ENCODE measurements at places on chromosomes 7 and 10.
A peak's percentile ranks its signal among the peaks of the same experiment; 100 is the strongest.

GRCh38 chr7:1322240-1323110 is 89.8 kb downstream of the UNCX start:
- no peak for DNase-seq

GRCh38 chr7:46173476-46174195 is 252.6 kb upstream of the IGFBP3 start:
- no peak for DNase-seq

- no peak for DNase-seq
These were observed 16.3 kb downstream of the LIPA start for GRCh38 chr10:89235073-89235798.

GRCh38 chr10:83222300-83222699 is 917.0 kb upstream of the GHITM start:
- DNase-seq, result no peak

GRCh38 chr7:43758822-43759683 is 573 bp downstream of the BLVRA start:
- DNase-seq, result peak; percentile 25

DNA sequence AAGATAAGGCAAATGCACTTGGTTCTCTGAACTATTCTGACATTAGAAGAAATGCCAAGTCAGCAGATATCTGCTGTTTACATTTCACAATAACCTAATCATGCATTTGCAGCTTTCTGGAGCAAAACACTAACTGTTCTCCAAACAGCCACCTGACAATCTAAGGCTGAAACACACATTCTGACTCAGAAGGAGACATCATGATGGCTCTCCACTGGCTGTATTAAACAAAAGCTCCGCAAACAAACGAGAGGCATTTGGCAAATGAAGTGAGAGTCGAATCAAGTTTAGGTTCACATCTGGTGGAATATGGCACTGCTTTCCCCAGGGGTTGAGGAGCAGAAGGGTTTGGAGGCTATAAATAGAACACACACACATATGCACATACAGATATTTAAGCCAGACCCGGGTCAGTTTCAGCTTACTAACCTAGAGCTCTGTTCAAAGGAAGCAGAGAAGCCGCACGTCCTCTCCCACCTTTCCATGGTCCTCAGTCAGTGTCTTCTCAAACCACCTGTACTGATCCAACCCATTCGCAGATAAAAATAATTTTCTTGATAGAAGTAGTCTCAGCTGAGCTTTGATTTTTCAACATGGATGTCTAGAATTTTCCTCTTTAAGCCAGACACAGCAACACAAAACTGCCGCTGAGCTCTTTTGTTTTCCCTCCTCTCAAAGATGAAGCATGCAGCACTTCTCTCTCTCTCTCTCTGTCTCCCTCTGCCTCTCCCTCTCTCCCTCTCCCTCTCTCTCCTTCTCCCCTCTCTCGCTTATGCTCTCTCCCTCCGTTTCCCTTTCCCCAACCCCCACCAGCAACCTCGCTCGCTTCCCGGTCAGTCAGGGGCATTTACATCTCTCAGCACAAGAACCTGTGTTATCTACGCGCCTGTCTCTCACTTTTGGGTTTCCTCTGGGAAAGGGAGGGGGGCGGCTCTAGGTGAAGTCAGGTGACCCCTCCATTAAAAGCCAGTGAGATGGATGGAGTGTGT is 682.8 kb downstream of the MAGI2 start:
- peak; percentile 22 for DNase-seq

DNA sequence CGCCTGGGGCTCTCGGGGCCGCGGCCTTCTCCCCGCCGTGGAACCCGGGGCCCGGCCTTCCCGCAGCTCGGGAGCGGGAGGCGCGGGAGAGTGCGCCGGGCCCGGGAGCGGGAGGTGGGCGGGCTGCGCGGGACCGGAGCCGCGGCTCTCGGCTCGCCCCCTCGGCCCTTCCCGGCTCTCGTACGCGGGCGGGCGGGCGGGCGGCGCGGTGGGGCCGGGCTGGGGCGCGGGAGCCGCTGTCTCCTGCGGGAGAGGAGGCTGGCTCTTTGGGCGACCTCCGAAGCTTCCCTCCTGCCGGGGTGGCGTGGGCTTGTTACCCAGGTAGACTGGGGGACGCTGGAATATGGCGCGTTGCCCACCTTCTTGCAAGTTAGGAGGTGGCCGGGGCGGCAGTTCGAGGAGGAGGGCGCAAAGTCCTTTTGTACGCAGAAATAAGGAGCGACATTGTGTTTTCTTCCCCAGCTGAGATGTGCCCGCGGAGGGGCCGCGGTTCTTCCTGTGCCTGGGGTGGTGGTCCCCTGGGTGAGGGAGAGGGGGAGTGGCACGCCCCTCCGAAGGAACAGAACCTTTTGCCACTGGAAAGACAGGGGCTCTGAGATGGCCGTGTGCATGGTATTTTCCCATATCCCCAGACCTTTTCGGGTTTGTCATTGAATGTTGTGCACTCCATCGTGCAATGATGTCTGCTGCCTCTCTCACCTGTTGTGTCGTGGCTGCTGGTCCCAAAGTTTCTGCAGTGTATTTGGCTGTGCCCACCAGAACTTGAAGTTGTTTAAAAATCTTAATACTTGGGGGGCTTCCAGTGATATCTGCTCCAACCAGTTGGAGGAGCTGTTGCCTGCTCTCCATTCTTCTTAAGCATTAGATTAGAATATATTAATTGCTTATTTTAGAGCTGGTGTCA is 844 bp downstream of the NRF1 start:
- no peak for DNase-seq

DNA sequence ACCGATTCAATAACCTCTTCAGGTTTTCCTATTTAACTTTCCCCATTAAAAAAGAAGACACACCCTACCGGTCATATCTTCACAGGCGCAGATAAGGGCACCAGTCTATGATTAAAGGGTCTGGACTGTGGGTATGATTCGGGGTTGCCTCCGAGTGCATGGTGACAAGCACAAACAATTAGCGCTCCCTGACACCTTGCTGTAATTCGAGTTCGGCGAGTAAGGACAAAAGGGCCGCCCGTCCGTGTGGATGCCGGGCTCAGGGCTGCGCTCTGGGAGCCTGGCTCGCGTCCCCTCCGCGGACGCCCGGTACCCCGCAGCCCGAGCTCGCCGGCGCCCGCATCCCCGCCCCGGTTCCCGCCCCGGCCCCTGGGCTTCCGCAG is 111.9 kb upstream of the RHEB start:
- no peak for DNase-seq

DNA sequence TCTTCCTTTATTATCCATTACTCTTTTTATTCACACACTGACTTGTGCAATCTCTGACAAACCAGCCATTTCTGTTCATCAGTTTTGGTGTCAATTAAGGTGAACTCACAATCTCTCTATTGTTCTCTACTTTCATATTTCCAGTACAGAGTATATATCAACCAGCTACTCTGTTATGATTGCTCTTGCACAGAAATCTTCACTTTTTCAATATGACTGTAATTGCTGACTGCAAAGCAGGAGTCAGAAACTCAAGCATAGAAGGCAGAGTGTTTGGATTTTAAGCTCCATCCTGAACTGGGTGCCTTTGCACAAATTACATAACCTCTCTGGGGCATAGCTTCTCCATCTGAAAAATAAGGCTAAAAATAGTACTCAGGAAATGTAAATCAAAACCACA is 1042.0 kb downstream of the GRM8 start:
- no peak for DNase-seq

DNA sequence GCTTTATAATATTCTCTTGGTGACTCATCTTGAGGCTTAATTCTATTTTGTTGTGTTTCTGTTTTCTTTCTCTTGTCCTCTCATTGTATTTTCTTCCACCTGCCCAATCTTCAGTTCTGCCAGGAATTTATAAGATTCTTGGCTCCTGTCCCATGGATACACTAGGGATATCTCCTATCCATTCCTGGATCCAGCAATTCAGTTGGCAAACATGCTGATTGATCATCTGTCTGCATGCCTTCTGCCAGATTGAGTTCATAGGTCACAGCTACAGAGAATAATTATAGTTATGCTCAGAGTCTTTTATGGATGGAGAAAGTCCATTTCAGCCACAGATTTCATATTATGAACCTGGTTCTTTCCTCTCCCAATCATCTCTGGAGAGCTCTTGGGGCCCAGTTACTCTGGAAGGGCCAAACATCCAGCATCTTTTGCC is 140.4 kb upstream of the MAGI2 start:
- peak; percentile 60 for DNase-seq

DNA sequence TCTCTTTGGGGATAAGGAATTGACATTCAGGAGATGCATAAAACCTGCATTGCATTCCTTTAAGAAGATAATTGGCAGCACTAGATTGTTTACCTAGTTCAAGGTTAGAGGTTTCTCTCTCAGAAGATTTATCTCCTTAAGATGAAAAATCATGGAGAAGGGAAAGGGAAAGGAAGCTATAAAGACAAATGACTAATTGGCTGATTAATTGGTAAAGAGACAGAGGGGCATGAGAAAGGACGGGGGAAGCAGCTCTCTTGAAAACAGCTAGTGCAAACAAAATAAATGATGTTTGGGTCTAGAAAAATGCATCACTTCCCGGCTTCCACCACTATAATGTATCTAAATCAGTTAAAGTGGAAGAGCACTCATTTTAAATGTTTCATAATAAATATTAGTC is 941.2 kb downstream of the XPNPEP1 start:
- no peak for DNase-seq

- no peak for DNase-seq
These were observed 69.1 kb downstream of the VPS41 start for GRCh38 chr7:38839851-38840250.

DNA sequence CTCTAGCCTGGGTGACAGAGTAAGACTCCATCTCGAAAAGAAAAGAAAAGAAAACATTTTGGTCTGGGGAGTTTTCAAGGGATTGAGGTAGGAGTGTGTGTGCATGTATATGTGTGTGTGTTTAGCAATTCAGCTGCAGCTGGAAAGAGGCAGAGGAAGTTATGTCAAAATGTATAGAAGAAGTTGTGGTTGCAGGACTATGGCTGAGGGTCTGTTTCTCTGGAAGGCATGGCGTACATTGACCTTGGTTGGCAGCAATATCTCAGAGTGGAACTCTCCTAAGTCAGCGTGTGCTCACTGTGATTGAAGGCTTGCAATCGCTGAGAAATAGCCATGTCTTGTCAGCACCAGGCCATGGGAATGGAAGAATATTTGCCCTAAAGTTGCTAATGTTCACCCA is 28.6 kb upstream of the RHBDD2 start:
- no peak for DNase-seq

GRCh38 chr10:88246675-88247074 is 336.4 kb downstream of the RNLS start:
- no peak for DNase-seq

GRCh38 chr10:1745780-1746456 is 8.6 kb upstream of the ADARB2 start:
- DNase-seq, result no peak

DNA sequence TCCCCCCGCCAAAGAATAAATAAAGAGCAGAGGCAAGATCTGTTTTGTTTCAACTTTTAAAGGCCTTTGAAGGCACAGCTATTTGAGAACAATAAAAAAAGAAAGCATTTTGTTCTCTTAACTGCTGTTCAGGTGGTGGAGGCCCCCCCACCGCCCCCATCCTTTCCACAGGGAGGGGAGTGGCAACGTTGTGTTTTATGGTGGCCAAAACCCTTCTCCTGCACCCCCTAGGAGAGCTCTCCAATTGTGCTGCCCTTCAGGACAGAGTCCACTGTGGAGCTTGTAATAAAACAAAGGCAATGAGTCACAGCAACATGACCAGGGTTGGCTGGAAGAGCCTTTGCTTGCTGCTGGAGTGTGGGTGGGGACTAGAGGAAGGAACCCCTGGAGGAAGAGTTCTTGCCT is 987.9 kb downstream of the KCNMA1 start:
- no peak for DNase-seq

DNA sequence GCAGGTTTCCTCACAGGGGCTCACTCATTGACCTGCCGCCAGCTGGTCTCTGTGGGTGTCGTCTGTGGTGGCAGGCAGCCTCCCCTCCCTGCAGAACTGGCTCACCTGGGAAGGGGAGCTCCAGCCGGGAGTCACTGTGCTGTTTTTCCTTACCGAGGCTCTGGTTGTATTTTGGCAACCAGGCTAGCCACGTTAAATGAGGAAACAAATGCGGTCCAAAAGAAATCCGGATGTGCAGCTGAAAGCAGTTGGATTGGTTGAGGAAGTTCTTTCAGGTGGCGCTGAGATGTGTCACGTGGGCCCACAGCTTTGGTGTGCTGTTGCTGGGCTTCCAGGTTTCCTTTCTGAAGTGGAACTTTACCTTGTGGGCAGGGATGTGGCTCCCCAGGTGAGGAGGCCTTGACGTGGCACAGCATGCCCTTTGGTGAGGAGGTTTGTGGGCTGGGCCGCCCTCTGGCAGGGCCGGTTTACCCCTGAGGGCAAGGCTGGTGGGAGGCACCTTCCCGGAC is 14.2 kb downstream of the MTURN start:
- no peak for DNase-seq

DNA sequence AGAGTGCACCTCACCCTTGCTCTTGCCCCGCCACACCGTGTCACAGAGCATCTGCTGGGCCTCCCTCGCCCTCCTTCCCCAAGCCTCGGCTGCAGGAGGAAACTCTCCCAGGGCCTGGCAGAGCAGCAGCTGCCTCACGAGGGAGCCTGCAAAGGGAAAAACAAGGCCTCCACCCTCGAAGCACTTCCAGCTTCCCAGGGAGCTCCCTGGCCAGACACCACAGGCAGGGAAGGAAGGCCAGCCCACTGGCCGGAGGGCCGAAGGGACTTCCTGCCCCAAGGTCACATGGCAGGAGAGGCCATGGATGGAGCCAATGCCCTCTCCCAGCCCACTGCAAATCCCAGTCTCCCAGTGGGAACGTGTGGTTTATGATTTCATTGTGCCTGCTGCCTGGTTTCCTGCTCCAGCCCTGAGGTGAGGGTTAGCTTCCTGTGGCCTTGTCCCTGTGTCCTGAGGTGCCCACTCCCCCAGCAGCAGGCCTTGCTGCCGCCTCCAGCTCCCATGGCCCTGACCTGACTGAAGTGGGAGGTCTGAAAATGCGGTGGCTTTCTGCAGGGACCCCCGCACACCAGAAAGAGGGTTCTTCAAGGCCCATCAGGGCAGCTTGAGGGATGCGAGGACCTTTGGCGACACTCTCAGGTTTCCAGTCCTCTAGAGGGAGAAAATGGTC is 100.5 kb upstream of the PPIF start:
- no peak for DNase-seq

DNA sequence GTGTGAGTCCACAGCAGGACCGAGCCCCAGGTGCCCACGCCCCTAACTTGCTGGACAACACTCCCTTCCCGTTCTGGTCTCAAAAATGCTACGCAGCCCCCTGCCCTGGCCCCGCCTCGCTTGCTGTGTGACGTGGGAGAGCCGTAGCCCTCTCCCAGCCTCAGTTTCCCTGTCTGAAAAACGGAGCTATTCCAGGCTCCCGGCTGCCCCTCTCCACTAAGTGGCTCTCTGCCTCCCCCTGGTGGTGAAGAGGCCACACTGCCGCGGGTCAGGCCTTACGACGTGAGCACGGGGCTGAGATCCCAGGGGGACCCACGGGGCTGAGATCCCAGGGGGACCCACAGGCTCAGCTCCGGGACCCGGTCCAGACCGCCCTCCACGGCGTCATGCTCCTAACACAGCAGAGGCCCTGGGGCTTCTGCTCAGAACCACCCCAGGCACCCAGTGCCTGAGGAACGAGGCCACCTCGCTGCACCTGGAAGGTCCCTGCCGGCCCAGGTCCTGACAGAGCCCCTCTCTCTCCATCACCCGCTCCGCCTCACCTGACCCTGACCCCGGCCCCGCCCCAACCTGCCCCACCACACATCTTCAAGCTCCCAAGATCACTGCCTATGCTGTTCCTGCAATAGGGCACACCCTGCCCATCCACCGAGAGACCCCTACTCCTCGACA is 26.7 kb downstream of the MICALL2 start:
- peak; percentile 53 for DNase-seq

Measured in NCI-H1930 (cell line).